Endothelial cell (in vitro differentiated cells): ENCODE measurements at places on chromosomes 3 and 15.

DNA sequence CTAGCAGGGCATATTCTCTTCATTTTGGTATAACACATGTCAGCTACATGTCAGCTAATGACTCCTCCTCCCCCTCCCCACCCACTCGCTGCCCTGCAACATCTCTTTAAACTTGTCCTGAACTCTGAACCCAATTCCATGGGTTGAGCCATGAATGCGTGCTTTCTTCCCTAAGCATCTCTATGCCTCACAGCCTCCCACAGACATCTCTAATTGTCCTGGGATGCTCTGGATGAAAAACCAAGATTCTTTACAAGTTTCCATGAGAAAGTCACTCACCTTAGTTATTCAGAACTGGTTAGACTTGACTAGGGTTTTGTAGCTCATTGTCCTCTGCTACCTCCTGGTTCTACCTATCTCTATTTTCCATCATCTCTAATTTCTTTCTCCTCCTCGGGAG is 629.1 kb downstream of the TBL1XR1 start:
- no peak for DNase-seq

DNA sequence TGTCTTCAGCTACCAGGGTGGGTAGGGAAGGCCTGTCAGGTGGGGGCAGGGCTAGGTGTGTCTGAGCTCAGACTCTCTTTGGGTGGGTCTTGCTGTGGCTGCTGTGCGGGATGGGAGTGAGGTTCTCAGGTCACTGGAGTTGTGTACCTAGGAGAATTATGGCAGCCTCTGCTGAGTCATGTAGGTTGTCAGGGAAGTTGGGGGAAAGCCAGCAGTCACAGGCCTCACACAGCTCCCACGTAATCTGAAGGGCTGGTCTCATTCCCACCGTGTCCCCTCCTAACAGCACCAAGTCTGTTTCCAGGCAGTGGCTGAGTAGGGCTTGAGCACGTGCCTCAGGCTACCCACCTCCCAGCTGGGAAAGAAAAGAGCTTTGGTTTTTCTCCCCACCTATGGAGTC is 67.0 kb downstream of the CHCHD4 start:
- no peak for DNase-seq

DNA sequence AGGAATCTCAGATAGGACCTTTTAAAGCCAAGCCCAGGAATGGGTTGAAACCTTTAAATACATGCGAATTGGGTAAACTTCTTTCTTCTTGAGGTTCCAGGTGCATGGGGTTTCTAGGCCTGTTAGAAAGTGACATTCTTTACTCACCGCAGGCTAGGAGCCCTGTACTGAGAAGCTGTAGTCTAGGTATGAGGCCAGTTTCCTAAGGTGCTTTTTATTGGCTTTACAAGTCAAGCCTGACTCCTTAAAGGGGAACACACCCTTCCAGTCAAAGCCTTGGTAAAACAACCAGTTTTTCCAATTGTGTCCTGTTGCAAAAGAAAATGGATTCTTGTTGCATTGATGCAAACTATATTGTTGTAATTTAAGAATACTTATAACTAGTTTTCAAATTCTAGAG is 76.1 kb upstream of the ATP11B start:
- no peak for DNase-seq

GRCh38 chr15:42628761-42629160 is 53.4 kb downstream of the STARD9 start:
- DNase-seq = no peak

- no peak for DNase-seq
These were observed 78.5 kb downstream of the CD200 start for GRCh38 chr3:112411425-112411824.

GRCh38 chr3:121979734-121980449 is 42.2 kb downstream of the ILDR1 start:
- no peak for DNase-seq
